Activated gamma-delta T cell treated with Interleukin-2 at 50 U/mL for 16 hours (primary cell): ENCODE measurements at places on chromosomes 3 and 15.

- DNase-seq: no peak
Observed at GRCh38 chr3:153670577-153670976, 450.6 kb upstream of the ARHGEF26 start.

- DNase-seq: no peak
Observed at GRCh38 chr15:51718219-51718618, 19.2 kb downstream of the LYSMD2 start.

GRCh38 chr3:53071882-53072431 is 26.1 kb upstream of the SFMBT1 start:
- no peak for DNase-seq

DNA sequence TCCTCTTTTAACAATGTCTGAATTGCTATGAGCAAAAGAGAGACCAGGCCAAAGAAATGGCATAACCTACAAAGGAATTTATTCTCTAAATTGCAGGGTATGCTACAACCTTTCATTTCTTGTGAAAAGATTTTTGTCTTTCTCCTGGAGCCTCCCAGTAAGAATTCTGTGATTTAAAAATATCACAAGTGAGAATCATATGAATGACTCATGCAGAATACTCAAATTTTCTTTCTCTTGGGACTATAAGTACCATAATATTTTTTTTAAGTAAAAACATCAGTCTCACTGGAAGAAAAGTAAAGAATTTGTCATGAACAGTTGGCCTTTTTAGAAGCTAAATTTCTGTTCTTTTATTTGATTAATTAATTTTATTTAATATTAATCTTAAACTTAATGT is 26.3 kb downstream of the SYNPR start:
- no peak for DNase-seq

- peak; percentile 27 for DNase-seq
Observed at GRCh38 chr3:42345811-42346210, 64.6 kb downstream of the LYZL4 start.

DNA sequence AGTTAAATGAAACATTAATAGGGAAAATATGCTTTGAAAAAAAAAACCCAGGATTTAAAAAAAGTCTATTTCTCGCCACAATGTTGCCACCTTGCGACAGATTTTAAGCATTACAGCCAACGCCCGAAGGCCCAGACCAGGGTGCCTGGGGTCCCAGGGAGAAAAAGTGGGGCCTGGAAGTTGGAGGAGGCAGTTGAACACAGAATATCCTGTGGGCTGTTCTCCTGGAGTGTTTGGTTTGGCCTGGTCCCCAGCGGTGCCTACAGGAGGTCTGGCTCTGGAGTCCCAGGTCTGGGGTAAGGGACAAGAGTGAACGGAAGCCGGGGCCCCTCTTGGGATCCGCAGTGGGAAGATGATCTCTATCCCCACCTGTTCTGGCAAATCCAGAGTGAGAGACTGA is 3.4 kb downstream of the RNU6-1 start:
- peak; percentile 53 for DNase-seq

- no peak for DNase-seq
Observed at GRCh38 chr3:45387636-45388348, 584 bp upstream of the LARS2 start.

GRCh38 chr3:56860939-56861338 is 59.2 kb upstream of the ARHGEF3 start:
- DNase-seq: peak; percentile 6

DNA sequence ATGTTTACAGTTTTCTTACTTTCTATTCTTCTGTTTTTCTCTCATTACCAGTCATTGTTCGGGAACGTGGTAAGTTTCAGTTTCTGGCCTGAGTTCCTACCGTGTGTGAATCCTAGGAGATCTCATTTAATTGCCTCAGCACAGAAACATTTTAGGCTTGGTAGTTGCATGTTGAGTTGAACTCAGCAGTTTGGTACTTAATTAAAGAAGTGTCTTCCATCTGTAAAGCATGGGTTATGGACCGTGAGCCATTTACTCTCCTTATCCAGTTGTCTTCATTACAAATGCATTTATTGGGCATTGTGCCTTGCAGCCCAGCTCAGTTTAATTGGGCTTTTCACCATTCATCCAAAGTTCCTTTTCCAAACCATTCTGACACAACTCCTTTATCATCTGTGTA is 142.1 kb upstream of the CHRM5 start:
- DNase-seq: no peak

- no peak for DNase-seq
Observed at GRCh38 chr3:66431494-66431893, 69.3 kb downstream of the LRIG1 start.

DNA sequence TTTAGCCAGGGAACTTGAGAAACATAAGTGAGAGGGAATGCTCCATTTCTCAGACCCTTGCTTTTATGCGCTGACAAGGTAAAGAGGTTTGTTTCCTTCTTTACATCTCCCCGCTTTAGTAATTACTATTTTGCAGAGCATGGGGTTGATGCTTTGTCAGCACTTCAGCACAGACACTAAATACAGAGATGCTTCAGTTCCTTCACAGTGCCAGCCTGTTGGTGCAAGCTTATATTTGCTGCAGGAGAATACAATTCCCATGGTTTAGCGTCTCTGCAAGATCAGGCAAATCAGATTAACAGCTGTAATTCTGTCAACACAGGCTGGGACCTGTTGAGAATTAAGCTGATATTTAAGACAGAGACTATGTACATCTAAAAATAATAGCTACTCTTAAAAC is 2.9 kb downstream of the FMN1 start:
- DNase-seq: no peak

DNA sequence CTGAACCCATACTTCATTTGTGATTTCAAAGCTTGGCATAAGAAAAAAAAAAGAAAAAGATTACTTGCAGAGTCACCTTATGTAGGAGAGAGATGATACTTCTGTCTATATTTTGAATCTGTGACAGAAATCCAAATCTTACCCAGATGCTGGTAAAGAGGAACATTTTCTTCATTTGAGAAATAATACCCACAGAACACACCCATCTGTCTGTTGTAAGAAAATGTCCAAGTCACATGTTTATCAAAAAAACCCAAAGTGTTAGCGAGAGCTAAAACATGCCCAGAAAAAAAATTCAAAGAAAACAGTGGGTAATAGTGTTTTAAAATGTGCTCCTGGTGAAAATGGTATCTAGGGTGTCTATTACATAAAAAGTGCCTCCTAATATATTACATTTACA is 18.0 kb upstream of the RAP2B start:
- DNase-seq: no peak

DNA sequence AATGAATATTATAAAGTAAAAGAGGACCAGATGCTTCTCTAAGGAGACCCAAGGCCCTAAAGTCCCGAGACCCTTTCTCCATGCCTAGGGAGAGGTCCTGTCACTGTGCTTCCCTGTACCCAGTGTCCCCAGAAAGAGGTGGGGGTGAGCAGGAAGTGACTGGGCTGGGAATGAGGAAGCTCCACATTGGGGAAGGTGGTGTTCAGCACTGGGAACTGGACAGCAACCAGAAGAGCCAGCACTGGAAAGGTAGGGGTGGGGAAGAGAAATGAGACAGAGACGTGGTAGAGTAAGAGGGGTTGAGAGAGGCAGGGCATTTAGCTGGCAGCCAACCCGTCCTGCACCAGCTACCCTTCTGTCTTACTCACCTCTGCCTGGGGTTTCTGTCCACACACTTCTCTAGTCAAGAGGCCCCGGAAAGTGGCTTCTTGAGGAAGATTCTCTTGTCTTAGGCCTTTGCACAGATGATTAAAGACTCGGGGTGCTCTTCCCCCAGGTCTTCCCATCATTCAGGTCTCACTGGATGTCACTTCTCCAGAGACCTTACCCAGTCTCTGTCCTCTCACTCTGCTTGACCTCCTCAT is 12.2 kb downstream of the RRP9 start:
- DNase-seq: no peak

DNA sequence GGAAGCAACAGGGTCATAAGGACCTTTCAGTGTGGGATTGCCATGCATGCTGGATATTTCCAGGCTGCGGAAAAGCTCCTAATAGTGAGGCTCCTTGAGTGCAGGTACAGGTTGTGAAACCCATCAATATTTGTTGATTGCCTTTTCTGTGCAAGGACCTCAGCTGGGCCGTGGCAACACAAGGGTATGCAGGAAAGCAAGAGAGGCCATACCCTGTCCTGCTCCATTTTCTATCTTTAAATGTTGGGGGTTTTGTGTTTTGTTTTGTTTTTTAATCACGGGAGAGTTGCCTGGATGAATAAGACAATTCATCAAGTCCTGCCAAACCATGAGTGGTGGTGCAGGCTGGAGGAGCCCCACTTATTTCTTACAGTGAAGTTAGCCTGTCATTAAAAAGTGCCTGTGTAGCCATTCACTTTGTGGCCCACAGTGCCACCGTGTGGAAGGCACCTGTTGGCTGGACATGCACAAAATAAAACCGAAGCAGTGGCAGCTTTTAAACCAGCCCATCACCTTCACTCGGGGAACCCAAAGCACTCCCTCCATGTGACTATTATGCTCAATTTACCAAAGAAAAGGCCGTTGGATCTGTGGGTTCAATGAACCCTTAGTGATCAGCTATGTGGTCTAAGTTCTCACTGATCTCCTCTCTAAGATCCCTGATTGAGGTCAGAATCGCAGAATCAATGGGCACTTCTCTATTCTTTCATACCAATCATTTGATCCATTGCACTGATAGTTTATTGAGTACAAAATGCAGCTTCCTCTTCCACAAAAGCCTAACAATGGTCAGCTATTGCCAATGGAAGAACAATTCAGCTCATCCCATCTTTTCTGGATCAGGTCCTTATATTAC is 42.2 kb downstream of the CLDN18 start:
- DNase-seq: no peak

DNA sequence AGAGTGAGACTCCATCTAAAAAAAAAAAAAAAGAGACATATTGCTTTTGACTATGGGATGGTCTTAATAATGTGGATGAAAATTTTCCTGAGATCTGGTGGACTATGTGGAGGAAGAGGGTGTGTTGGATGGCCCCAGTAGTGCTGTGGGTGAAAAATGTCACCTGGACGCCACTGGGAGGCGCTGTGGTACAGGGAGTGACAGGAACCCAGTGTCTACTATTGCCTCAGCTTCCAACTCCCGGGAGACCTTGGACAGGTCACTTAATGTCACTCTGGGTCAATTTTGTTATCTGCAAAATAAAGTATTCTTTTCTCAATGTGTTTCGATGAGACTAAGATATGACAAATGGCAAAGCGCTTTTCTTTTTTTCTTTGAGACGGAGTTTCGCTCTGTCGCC is 27.7 kb upstream of the DCP1A start:
- DNase-seq: peak; percentile 19

- no peak for DNase-seq
Observed at GRCh38 chr3:53022647-53023046, 23.2 kb downstream of the SFMBT1 start.

DNA sequence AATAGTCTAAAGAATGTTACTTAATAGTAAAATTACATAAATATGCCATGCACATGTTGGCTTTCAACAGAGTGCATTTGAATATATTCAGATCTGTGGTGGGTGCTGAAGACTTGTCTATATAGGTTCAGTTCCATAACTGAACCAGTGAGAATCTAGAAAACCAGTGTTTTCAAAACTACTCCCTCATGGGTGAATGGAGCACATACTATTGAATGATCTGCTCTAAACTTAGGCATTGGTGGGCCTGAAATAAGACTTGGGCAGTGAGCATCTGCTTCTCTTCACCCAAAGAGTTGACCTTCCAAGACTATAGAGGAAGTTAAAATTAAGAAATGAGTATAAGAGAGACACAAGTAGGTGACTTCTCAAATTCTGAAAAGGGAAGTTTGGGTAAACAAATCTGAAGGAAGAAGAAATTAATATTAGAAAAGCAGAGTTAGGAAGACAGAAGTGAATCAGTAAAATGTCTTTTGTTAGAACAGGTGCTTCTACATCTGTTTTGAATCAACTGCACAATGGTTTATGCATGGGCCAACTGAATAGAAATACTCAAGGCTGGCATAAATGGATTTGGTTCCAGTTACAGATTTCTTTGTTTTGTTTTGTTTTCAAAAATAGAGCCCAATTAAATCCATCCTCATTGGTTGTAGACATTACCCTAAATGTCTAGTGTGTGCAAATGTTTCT is 19.3 kb downstream of the ALCAM start:
- DNase-seq: no peak

DNA sequence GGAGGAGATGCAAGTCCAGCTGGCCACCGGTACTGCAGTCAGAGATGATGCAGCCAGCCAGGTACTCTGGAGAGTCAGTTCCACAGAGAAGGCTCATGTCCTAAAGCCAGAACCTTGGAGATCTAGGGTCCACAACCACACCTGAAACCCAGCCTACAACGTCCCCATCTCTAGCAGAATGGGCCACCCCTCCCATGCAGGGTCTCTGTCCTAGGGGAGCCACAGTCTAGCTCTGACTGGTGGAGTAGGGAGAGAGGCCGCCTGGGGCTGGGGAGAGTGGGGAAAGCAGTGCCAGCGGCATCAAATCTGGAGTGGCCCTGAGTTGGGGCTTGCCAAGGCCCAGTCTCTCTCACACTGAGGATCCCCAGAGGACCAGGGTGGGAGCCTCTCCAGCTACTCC is 43.5 kb downstream of the PTH1R start:
- DNase-seq: no peak

GRCh38 chr3:116034794-116035193 is 410.5 kb downstream of the LSAMP start:
- DNase-seq: no peak

DNA sequence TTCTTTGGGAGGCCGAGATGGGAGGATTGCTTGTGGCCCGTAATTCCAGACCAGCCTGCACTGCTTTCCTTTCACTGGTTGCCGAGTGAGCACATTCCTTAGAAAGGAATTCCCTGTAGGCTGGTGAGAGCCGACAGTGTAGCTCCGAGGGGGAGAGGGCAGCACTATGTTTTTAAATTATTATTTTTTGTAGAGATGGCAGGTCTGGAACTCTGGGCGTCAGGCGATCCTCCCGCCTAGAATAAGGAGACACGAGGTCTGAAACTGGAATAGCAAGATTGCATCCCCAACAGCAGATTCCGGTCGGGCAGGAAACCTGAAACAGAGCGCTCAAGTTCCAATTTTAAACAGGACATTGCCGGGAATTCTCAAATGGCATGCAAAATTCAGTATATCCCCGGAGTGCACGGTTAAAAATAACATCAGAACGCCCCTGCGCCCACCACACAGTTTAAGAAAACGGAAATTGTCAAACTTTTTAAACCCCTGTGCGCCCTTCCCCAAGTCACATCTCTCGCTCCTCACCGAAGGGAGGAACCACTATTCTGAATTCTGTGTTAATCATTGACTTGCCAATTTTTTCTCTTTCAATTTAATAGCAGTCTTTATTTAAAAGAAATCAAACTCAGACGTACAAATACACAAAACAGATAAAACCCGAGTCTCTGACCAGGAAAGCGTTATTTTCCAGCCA is 643 bp upstream of the RNU5B-1 start:
- no peak for DNase-seq

DNA sequence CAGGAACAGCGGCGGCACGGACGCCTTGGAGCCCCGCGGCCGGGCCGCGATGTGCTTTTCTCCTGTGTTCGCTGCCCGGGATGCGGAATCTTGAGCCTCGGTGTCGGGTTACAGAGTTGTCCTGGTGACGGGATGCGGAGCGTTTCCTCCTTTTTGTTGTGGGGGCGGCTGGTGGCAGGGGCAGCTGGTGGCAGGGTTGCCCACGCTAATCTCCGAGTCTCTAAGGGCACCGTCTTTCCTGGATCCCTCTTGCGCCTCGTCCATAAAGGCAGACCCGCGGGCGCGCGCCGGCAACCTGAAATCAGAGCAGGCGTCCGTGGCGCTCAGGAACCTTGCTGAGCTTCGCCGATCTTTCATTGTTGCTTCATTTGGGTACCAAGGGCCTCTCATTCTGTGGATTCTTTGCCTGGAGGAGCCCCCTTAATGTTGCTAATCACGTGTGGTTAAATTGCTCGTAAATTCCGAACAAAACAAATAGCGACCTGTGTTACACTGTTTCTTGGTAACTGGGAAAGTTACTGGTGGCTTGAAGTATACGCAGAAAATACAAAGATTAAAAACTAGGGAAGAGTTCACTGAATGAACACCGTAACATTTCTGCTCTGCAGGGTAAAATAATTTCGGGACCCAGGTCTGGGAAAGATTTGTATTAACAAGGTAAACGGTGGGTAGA is 844 bp upstream of the PFN2 start:
- peak; percentile 12 for DNase-seq
